Pulmonary artery endothelial cell (primary cell): ENCODE measurements at places on chromosomes 5 and 9.

GRCh38 chr9:27749838-27750237 is 176.6 kb upstream of the C9orf72 start:
- no peak for DNase-seq

- DNase-seq, result no peak
These were observed 24.6 kb downstream of the LYSMD3 start for GRCh38 chr5:90504743-90505142.

DNA sequence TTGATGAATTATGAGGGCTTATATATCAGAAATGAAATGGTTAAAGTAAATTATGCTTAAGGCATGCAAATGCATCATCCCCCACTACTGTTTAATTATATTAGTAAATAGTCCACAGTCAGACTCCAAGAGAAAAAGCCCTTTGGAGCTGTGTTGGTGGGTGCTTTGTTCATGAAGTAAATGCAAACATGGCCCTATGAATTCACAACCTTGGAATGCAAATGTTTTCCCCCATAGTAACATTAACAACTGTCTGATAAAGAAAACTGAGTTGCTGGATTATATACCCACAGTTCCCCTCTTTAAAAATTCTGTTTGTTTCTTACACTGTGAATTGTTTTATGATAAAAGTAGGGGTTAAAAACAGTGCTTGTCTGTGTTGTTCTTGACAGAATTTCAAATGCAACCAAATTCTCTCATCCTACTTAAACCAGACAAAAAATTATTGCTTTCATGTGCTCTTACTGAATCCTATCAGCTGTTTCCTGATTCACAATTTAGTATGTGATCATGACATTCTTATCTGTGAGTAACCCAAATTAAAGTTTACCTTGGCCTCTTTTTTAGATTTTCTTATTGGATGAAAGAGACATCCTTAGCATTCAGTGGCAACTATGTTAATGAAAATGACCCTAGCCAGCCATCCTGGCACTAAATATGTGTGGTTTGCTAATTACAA is 48.5 kb upstream of the SNCAIP start:
- no peak for DNase-seq

- no peak for DNase-seq
These were observed 86.6 kb downstream of the ACER2 start for GRCh38 chr9:19495186-19496028.

GRCh38 chr5:159043590-159043989 is 56.1 kb downstream of the EBF1 start:
- DNase-seq, result no peak

GRCh38 chr9:7150153-7150890 is 392.5 kb downstream of the KDM4C start:
- no peak for DNase-seq

DNA sequence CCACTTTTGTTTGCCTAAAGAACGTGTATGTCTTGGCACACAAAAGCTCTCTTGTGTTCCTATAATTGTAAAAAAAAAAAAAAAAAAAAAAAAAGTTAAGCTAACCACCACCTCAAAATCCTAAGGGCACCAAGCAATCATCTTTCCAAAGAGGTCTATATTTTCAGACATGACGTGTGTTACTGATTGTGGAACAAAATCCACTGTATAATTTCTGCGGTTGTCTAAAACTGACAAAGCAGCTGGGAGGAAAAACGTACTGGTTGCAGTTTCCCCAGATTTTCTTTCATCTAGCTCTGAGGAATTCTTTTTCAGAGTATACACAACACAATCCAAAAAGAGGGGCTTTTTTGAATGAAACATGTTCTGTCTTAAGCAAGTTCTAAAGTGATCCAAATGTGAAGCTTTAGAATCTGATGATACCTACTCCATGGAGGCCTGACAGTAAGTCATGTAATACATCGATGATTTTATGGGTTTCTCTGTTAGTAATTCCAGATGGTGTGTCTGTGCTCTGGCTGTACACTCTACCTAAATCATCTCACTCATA is 375.6 kb upstream of the NUDT12 start:
- DNase-seq, result no peak

DNA sequence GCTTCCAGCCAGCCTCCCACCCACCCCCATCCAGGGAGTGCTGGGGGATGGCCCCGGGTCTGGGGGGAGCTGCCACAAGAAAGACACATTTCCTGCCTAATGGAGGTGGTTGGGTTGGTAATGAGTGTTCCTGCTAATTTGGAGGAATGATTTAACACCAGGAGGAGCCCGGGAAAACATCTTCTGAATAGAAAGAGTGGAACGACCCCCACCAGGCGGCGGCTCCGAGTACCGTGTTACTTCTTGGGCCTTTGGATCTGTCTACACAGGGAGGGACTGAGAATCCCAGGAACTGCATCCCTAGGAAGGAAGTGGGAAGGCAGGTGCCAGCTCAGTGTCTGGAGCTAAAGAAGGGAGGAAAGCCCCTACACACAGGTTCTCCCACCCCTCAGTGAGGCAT is 64.6 kb downstream of the TSPAN17 start:
- DNase-seq, result no peak

- DNase-seq, result no peak
These were observed 144.8 kb upstream of the SLC12A2 start for GRCh38 chr5:127938746-127939145.

DNA sequence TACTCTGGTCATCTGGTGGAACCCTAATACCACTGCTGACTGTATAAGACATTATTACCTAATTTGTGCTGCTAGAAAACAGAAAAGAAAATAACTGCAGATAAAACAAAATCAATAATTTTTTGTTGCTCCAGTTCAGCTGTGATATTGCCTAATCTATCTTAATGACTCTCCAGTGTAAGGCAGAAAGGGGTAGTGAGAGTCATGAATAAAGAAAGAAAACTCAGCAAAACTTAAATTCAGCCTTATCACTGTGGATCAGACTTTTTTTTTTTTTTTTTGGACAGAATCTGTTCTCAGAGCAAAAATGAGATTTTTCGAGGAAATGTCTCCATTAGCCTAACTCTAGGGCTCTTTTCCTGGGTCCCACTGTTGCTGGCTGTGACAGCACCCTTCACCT is 1.1 kb upstream of the DOCK2 start:
- DNase-seq, result no peak

- no peak for DNase-seq
These were observed 2.8 kb downstream of the ELAVL2 start for GRCh38 chr9:23823269-23823668.

DNA sequence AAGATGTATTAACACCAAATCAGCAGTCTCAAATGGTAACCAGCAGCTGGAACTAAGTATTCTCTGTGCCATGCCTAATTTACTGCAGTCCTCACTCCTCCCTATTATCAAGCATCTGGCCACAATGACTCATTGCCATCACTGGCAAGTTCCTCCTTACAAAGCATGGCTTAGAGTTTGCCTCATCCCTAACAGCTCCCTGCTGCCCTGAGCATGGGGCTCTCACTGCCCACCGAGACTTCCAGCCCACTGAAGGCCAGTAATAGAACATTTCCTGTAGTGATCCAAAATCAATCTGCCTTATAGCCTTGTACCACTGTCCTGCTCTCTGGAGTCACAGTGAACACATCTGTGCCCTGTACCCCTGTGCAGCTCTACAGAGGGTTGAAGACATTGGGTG is 211.9 kb upstream of the TRIM32 start:
- no peak for DNase-seq

DNA sequence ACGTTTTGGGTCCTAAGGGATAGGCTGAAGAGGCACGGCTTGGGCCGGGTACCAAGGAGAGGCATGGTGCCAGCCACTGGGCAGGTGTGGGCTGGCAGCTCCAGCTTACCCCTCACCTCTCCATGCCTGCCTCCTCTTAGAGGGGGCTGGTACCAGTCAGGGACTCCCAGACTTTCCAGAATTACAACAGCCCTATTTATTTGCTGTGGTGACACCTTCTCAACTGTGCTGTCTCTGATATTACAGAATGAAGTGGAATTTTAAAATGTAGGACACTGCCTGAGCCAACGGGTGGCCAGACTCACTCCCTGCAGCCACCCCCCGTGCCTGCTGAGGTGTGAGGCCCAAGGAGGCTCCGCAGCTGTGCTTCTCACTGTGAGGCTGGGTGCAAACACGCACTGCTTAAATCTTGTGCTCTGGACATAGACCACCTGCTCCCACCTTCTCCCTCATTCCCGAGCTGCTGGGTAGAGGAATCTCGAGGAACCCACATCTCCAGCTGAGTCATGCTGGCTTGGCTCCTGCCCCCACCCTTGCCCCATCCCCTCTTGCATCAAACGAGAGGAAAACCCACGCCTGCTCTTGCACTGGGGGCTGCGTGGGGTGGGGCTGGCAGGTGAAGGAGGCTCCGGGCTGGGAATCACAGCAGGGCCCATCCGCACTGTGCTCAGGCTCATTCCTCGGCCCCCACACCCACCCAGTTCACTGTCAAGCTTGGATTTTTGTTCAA is 47.9 kb downstream of the PRRT1B start:
- DNase-seq, result no peak

DNA sequence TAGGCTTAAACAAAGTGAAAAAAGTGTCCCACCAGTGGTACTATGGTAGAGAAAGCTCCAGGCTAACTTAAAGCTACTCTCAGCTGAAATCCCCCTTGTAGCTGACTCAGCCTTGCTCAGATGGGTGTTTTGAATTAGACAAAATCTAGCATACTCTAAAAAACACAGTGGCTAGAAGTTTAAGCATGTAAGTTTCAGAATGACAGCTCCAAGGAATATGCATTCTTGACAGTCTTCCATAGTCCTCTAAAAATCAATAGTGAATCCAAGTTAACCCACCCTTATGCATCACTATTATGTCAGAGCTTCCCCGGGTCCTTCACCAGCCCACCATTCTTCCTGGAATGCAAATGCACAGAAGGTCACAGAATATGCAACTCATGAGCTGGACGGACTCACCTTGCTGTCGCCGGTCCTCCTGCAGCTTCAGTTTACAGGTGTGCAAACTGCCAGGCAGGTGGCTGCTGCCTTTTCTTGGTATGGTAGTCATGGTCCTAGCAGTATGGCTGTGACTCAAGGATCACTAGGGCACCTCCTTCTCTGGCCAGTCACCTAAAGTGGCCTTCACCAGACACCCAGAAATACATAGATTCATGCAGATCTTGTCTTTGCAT is 668 bp downstream of the RANBP3L start:
- DNase-seq, result no peak

DNA sequence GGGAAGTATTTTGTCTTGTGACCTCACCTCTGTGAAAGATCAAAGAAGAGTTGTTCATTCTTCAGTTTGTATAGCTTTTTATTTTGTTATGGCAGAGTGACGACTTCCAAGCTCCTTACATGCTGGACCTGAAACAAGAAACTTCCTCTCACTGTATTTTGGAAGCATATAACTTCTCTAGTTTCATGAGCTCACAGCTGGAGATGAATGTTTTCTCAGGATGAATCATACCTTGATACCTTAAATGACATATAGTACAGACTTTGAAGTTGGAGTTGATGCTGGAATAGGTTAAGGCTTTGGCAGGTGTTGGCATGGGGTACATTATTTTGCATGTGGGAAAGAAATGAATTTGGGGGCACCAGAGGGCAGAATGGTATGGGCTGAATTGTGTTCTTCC is 112.5 kb downstream of the SLC25A46 start:
- no peak for DNase-seq

DNA sequence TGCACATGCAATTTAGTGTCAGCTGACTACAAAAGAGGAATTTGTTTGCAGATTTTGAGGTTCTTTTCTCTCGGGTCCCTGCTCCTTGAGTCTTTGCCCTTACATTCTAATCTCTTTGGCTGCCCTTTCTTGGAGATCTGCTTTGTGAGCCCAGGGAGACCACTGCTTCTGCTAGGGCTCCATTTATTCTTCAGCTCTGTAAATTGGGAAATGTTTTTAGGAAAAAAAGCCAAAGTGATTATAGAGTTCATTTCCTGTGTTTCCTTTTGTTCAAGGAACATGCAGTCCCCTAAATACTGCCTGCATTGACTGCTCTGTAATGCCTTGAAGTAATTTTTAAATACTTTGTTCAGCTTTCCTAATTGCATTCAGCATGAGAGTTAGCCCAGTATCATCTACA is 197.4 kb downstream of the CSNK1G3 start:
- no peak for DNase-seq

- DNase-seq, result no peak
These were observed 65.9 kb upstream of the NEK6 start for GRCh38 chr9:124191691-124192395.

GRCh38 chr5:132753135-132753987 is 6.1 kb downstream of the CCNI2 start:
- no peak for DNase-seq

DNA sequence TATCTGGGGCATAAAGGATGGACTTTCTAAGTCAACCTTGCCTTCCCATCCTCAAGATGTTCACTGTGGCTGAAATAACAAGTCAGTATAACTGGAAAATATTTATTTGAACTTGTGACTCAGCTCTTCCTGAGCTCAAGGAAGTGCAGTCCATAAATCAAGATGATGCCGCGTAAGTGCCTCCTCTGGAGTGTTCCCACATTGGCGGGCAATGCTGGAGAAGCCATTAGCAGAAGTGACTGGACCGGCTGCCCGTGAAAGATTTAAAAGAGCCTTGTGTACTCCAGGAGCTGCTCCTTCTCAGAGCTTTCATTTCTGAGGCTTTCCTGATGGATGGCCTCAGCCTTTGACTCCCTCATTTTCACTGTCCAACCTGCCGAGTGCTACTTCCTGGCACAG is 17.4 kb downstream of the TMOD1 start:
- DNase-seq, result peak; percentile 83

DNA sequence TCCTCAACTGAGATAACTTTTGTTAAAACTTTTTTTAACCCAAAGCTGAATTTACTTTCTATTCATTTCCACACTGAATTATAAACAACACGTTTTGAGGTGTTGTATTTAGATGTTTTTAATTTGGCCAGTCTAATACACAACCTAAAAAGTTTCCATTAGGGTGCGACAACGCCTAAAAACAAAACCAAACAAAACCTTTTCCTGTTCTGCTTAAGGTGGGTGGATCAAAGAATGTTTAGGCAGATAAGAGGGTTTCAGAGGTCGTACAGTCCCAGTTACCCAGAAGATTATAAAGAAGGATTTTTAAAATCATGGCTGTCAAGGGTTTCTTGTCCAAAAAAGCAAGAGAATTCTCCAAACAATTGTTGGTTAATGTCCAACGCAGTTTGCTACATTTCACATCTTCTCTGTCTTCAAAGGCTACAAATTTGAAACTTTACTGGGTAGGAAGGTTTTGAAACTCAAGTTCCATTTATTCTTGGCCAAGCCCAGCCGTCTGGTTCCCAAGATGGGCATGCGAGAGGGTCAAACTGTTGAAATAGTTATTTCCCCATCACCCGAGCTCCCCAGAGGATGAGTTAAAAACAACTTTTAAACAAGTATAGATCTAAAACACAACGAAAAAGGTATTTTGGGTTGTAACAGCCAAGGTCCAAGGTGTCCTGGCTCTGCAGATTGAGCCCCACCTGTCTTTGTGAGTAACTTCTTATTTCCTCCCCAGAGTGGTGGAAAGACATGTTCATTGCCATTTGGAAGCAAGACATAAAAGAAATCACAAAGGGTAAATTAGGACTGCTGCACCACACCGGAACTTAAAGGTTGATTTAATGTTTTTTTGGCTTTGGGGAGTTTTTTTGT is 122.8 kb upstream of the MAP3K1 start:
- DNase-seq, result no peak

- DNase-seq, result no peak
These were observed 490.8 kb downstream of the TLE4 start for GRCh38 chr9:80062567-80062966.

GRCh38 chr9:90775657-90776056 is 26.0 kb upstream of the SYK start:
- DNase-seq, result no peak
